ENCODE measurements at places on chromosomes 16 and 17.

GRCh38 chr16:11521055-11521454 is 65.7 kb downstream of the LITAF start:
- no peak for DNase-seq

GRCh38 chr16:86354641-86355513 is 155.4 kb upstream of the FOXF1 start:
- no peak for DNase-seq

DNA sequence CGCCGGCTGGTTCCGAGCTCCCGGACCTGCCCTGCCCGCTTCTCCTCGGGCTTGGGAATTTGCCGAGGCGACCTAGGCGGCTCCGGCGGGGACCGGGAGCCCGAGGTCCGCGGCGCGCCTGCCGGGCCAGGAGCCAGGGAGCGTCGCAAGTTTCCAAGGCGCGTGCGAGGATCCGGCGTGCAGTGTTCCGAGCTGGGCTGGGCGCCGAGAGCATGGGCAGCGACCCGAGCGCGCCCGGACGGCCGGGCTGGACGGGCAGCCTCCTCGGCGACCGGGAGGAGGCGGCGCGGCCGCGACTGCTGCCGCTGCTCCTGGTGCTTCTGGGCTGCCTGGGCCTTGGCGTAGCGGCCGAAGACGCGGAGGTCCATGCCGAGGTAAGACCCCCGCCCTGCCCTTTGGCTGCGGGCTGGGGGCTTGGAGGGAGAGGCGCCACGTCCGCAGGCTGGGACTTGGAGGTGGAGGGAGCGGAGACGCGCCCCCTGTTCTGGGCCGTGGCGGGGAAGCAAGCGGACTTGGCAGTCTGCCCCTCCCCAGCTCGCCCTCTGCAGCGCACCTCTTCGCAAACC is 668 bp downstream of the MMP15 start:
- DNase-seq = no peak

- no peak for DNase-seq
Observed at GRCh38 chr16:11099672-11100205, 155.4 kb downstream of the CLEC16A start.

- DNase-seq = no peak
Observed at GRCh38 chr16:16172991-16173390, 50.3 kb downstream of the ABCC6 start.

DNA sequence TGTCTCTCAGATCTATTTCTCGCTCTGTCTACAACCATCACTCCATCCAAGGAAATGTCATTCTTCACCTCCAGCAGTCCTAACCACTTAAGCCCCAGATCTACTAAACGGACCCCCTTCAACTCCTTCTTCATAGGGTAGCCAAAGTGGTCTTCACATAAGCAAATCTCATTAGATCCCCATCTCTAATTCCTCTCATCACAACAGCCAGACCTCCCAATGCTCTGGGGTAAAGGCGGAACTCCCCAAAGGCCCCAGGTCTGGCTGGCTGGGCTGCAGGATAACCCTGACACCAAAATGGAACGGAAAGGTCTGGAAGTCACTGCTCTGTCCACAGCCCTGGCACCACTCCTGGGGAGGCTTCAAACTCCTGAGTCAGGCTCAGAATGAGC is 11.1 kb downstream of the ST3GAL2 start:
- DNase-seq = no peak
